ENCODE measurements at places on chromosomes 1 and 21.
A peak's percentile ranks its signal among the peaks of the same experiment; 100 is the strongest.

DNA sequence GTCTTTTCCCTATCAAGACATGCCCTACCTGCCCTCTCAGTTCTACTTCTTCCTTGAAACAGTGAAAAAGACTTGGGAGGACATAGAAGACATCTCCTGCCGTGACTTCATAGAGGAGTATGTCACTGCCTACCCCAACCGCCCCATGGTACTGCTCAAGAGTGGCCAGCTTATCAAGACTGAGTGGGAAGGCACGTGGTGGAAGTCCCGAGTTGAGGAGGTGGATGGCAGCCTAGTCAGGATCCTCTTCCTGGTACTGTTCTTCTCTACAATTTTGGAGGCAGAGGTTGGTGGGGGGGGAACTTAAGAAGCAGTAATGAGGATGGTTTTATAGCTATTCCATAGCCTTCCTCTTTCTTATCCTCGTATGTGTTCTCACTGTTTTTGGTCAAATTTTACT lies 18.7 kb downstream of the SETDB1 start:
- no peak for DNase-seq

DNA sequence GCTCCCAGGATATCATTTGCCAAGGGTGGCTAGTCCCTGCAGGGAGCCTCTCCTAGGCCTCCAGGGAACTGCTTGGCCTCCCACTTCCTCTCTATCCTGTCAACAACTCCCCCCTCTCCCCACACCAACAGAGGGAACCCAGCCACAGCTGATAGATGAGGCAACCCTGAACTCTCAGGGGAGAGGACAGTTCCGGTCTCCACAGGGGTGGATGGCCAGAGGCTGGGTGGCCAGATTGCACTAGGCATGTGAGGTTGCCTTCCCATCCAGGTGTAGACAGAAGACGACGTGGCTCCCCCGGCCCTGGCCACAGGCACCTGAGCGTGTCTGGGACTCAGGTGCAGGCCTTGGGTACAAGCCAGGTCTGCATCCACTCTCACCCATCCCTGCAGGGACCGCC lies 53.3 kb downstream of the TOR1AIP2 start:
- DNase-seq = no peak

DNA sequence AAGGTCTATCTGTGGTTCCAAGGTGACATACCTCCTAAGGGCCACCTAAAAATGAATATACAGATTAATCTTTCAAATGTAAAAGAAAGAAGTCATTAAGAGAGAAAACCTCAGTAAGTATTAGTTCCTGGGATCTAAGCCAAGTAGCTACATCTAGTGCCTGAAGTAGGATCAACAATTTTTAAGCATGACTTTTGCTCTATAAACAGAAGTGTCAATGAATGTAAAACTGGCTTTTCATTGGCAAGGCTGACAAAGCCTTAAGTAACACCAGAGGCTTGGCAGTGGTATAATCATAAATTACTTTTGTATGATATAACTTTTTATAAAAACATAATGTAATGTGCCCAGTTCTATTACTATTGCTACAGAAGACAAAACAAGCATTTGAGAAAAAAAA lies 12.2 kb upstream of the ACADM start:
- DNase-seq = no peak

DNA sequence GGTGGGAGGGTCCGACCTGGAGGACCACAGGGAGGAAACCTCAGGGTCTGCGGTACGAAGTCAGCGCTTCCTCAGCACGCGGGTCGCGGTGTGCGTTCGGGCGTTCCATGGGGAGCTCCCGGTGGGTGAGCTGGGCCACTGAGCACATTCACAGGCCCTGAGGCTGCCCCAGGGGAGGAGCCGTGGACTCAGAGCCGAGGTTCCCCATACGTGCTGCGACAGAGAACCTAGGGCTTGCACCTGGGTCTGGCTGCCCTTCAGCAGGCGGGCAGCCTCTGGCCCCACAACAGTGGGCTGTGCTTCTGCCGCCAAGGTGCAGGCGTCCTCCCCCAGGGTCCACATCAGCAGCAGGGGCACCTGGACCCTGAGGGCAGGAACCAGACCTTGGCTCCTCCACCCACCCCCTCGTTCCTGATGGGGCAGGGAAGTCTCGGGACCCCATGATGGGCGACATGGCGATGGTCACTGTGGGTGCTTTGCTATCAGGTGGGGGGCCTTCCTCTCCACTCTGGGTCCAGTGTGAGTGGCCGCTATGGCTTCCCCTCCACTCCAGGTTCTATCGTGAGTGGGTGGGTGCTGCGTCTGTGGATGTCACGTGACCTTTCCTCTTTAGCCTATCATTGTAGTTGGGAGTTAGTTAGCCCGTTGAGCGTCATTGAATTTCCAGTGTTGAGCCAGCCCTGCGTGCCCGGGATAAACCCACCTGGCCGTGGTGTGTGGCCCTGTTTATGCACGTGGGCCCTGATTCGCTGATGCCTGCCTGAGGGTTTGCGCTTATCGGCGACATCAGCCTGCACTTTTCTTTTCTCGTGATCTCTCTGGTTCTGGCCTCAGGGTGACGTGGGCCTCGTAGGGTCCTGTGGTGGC lies 27.9 kb downstream of the FTCD start:
- no peak for DNase-seq

- DNase-seq = no peak
Observed at GRCh38 chr21:38796424-38796823, 9.3 kb upstream of the ETS2 start.

GRCh38 chr1:56065729-56066128 lies 513.6 kb downstream of the PLPP3 start:
- peak; percentile 73 for DNase-seq

DNA sequence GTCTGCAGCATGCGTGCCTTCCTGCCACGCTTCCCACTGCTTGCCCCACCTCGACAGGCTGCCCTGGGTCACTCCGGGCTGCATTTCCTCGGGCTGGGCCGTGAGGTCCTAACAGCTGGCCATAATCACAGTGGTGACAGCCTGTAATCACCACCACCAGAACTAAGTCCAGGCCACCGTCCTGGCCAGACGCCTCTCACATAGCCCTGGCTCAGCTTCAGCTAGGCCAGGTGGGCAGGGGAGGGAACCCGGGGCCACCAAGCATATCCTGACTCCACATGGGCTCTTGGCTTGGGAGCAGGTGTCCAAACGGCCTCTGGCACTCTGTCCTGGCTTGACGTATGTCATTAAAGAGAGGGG lies 229.5 kb downstream of the TRABD2B start:
- DNase-seq = no peak

GRCh38 chr1:60891281-60891680 lies 191.1 kb upstream of the NFIA start:
- DNase-seq = no peak

GRCh38 chr1:101330427-101331130 lies 93.8 kb downstream of the S1PR1 start:
- no peak for DNase-seq

DNA sequence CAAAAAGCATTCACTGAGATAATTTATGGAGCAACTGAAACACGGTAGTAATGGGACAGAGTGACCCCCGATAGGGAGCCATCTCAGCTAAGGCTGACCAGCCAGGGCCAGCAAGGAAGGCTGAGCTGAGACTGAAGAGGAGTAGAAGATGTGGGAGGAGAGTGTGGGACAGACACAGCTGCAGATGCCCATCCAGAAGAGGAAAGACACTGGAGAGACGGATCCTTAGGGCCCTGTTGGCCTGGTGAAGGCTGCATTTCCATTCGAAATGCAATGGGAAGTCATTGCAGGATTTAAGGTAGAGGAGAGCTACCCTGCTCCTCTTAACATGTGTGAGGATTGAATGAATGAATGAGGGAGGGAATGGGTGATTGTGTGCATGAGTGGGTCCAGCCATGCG lies 44.0 kb upstream of the LRP8 start:
- no peak for DNase-seq

GRCh38 chr1:200699871-200700270 lies 30.2 kb upstream of the DDX59 start:
- peak; percentile 31 for DNase-seq

GRCh38 chr1:39727221-39727931 lies 11.3 kb upstream of the PPIE start:
- no peak for DNase-seq

- DNase-seq = no peak
Observed at GRCh38 chr1:184686540-184686939, 68.1 kb downstream of the EDEM3 start.

GRCh38 chr21:36093512-36093911 lies 23.7 kb downstream of the CBR1 start:
- DNase-seq = no peak

DNA sequence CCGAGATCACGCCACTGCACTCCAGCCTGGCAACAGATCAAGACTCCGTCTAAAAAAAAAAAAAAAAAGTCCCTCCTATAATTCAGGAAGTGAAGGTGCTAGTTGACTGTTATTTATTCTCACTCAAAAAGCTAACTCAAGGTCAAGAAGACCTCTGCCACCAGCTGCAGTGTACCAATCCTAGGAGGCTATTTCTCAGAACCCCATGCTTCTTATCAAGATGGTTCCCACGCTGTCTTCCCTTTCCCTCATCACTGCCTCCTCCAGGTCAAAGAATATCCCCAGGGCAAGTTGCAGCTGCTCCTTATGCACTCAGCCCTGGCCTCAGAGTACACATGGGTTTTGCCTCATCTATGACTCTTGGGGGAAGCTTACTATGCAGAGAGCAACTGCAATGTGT lies 53.6 kb downstream of the RERE start:
- DNase-seq = no peak

- no peak for DNase-seq
Observed at GRCh38 chr1:2946291-2946690, 75.0 kb upstream of the ACTRT2 start.

- no peak for DNase-seq
Observed at GRCh38 chr1:202967684-202968281, 726 bp upstream of the CYB5R1 start.

DNA sequence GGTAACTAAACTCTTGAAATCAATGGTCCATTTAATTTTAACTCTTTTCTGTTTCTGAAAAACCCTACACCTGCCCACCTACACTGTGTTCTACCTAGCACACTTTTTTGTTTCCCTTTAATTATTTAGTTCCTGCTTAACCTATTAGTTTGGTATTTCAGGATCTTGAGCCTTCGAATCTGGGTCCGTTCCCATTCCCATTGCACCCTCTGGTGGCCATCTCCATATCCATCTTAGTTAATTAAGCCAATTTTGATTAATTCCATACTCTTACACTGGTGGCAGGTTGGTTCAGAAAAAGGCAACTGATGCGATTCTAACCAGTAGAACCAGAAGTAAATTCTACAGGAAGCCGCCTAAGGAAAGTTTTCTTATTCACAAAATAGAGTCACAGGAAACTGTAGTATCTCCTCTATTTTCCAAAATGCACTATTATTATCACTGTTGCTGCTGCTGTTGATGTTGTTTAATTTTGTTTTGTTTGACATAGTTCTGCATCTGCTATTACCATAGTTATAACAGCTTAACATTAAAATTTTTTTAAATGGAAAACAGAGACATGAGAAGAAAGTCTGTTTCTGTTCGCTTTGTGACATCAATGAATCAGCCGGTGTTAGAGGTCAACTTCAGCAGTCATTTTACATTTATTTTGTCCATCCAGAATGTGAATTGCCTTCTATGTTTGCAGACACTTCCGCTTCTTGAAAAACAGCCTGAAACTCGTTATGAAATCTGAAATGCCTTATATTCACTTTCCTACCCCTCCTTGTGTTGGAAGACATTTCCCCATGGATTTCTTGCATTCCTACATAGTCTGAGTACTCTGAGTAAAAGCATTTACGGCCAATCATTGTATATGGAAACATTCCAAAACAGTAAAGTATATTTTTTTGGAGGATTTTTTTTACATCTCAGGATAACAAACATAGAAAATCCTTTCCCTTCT lies 115.5 kb upstream of the NCAM2 start:
- peak; percentile 90 for DNase-seq

- DNase-seq = no peak
Observed at GRCh38 chr1:56268519-56269140, 310.7 kb downstream of the PLPP3 start.

DNA sequence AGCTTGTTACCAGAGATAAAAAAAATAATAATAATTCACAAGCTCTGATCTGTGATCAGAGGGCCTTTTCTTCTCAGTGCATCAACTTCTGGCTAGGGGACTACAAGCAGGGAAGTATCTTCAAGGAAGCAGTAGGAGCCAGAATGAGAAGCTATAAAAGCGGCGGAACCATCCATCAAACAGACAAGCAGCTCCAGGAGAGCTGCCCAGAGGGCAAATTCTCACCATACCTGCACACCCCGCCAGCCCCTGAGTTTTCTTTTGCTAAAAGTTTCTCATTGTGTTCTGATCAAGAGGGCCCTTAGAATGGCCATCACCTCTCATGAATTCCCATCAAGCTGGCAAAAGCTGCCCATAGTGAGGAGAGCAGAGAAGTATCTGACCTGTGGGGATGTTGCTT lies 99.4 kb downstream of the SMYD2 start:
- no peak for DNase-seq

DNA sequence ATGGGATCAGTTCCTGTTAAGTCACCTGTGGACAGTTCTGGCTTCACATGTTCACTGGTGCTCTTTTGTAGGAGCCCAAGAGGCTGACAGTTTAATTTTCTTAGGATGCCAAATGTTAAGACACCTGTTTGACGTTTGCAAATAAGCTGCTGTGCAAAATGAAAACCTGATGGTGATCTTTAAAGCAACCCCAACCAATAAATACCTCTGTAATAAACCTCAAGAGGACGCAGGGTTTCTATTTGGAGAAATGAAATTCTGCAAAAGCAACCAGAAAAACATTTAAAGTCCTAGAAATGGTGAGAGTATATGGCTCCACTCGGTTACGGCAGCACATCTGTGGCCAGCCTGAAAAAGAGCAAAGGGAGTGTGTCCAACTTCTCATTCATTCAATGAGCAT lies 5.7 kb upstream of the RHEX start:
- no peak for DNase-seq

- no peak for DNase-seq
Observed at GRCh38 chr1:185014941-185015340, 30.4 kb upstream of the RNF2 start.

- no peak for DNase-seq
Observed at GRCh38 chr1:151705753-151706463, 10.7 kb downstream of the CELF3 start.

- no peak for DNase-seq
Observed at GRCh38 chr1:166136699-166137401, 30.0 kb downstream of the FAM78B start.

DNA sequence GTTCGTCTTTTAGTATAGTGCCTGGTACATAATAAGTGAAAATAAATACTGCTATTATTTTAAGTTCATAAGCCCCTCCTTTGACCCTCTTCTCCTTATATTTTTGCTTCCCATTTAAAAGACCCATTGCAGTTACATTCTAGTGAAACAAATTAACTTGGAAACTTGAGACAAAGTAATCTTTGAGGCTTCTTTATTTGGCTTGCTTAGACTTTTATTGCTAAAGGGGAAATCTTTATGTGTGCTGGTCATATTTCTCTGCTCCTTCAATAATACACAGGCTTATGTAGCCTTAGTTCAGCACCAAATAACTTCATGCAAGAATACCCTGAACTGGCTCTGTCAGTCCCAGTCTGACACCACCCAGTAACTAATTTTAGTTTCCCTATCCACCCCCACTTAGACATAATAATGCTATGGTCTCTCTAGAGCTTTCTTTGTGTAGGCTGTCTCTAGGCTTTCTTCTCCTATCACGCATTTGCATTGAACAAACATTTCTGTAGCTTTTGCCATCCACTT lies 257.8 kb downstream of the OMA1 start:
- no peak for DNase-seq

- no peak for DNase-seq
Observed at GRCh38 chr1:201217146-201217545, 26.5 kb downstream of the IGFN1 start.
